Astrocyte of the cerebellum (primary cell): ENCODE measurements at places on chromosomes 7 and 10.
A peak's percentile ranks its signal among the peaks of the same experiment; 100 is the strongest.

GRCh38 chr7:133705596-133705995, 421.5 kb upstream of the LRGUK start:
- DNase-seq = no peak

- no peak for DNase-seq
Observed at GRCh38 chr7:30965883-30966282, 2.1 kb downstream of the GHRHR start.

DNA sequence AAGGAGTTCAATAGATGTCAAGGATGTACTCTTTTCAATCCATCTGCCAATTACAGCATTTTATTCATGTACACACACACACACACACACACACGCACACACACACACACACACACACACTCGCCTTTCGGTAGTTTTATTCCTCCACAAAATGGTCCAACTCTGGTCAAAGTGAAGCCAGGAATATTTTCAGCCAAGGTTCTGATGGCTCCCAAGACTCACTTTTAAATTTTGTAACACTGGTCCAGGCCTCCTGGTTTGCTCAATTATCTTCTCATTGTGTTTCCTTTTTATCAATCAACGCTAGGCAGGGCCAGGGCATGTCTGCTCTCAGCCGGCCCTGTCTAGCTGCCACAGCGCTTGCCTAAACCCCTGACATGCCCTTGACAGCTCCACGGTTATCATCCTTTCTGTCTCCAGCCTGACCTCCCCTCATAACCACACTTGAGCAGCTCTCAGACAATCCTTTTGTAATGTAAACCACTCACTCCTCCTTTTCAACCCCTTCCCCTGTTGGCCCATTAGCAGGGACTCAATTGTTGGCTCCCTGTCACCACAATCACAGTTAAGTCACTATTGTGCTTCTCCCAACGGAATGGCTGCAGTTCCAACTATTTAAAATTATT, 115.1 kb downstream of the ICA1 start:
- DNase-seq = no peak

DNA sequence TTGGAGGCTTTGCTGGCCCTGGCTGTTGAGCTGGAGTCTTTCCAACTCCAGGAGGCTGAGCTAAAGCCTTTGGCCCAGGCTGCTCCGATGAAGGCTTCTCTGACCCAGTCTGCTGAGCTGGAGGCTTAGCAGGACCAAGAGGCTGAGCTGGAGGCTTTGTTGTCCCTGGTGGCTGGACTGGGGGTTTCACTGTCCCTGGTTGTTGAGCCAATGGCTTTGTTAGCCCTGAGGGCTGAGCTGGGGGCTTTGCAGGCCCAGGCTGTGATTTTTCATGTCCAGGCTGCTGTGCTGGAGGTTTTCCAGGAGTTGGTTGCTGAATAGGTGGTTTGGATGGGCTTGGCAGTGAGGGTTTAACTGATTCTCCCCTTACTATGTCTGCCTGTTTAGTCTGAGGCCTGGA, 7.3 kb downstream of the PCLO start:
- no peak for DNase-seq

DNA sequence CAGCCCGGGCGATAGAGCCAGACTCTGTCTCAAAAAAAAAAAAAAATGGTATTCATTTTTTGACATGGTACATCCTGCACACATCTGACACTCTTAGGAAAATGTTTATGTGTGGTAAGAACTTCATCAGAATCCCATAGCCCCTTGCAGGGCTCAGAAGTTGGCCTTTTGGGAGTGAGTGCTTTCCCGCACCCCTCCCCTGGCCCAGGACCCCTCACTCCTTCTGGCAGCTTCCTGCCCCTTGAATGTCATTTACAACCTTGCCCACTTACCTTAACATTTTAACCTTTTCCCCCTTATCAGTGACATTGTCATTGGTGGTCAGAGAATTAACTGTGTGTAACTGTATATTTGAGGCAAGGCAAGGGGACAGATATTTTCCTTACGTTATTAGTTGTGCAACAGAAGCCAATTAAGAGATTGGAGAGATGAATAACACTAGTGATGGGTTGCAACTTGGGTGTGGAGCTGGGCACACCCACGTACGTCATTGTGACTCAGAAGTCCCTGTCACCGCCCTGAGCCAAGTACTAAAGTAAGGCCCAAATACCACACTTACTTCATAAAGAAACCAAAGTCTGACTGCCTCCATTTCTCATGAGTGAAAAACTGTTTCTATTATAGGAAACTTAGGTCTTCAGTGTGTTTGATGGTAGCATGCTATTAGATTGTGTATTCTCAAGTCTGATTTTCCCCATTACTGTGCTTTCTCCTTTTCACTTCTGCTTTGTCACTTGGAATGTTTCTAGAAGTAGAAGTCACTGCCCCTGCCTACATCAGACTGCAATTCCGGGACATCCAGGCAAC, 31.6 kb downstream of the OGDH start:
- peak; percentile 8 for DNase-seq

GRCh38 chr7:65892835-65893234, 20.0 kb downstream of the VKORC1L1 start:
- DNase-seq = no peak
